Esophagus squamous epithelium (tissue), 5 donors: ENCODE measurements at places on chromosomes 3 and 15.

GRCh38 chr3:162443376-162443775 is 946.8 kb downstream of the OTOL1 start:
- DNase-seq: no peak

- DNase-seq: no peak
Measured at GRCh38 chr3:185176750-185177359, 24.0 kb upstream of the C3orf70 start.

DNA sequence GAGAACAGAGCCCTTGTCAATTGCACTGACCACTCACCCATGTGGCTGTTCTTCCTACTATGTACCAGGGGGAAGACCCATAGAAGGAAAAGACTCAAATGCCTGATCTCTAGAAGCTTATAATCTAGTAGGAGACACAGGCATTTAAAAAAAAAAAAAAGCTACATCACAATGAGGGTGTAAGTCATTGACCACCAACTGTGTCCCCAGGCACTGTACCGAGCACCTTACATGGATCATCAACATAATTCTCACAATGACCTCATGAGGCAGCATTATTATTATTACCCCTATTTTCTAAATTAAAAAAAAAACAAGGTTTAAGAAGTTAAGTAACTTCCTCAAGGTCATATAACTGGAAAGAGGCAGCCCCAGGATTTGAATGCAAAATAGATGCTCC is 247.4 kb downstream of the SHOX2 start:
- DNase-seq: no peak

DNA sequence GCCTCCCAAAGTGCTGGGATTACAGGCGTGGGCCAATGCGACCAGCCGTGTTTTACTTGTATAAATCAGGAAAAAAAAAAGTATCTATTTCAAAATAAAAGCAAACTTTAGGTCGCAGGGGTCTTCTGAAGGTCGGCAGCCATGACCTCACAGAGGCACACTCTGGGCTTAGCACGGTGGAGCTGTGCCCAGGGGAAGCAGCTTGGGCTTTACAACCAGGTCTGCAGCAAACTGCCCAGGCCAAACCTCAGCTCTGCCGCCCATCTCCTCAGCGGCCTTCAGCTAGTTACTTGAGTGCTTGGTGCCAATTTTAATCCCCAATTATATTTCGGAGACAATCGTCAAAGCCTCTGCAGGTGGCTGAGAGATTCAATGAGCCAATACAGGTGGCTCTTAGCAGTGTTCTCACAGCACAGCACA is 30.1 kb downstream of the ZDHHC19 start:
- DNase-seq: no peak

DNA sequence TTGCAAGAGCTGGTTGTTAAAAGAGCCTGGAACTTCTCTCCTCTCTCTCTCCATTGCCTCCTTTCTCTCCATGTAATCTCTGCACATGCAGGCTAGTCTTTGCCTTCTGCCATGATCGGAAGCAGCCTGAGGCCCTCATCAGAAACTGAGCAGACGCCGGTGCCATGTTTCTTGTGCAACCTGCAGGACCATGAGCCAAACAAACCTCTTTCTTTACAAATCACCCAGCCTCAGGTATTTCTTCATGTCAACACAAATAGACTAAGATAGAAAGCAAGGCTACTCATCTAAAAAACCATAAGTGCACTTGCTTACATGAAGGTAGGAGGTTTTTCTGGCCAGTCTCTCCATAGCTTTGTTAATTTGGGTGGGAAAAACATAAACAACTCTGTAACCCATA is 8.7 kb downstream of the PDZRN3 start:
- no peak for DNase-seq

GRCh38 chr3:72338942-72339669 is 509.1 kb downstream of the SHQ1 start:
- no peak for DNase-seq

DNA sequence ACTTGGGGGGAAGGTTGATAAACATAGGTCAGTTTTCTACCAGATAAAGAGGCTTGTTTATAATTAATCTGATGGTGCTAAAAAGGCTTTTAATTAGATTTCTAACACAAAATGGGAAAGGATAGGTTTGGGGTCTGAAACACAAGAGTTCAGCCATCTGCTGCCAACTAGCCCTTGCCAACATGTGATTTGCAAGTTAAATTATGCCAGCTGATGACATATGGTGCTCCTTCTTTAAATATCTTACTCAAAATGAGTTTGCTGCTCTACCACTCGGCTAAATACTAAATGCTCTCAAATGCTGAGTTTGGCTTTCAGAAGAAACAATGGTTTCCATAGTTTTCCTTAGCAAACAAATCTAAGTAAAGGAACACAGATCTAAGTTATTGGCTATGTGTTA is 557.8 kb upstream of the CCDC54 start:
- no peak for DNase-seq

- DNase-seq: no peak
Measured at GRCh38 chr15:90617668-90618097, 88.0 kb downstream of the CRTC3 start.
